ENCODE measurements at places on chromosomes 7 and 10.

DNA sequence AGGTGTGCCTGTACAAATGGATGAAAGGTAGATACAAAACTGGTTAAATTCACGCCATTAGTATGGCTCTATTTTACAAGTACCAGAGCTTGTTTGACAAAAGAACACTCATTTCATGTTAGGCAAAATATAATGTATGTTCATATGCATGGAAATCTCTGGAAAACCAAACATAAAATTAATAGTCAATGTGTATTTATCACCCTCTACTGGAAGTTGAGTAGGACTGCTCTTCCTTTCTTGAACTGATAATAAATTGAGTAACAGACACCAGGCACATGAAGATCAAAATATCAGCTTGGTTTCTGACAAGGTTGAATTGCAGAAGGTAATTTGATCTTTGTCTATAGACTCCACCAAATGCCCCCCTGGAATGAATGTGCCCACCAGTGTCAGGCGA is 19.8 kb upstream of the AKR1B1 start:
- DNase-seq, result no peak

- no peak for DNase-seq
Observed at GRCh38 chr10:98260350-98260749, 7.6 kb downstream of the LOXL4 start.

- DNase-seq, result no peak
Observed at GRCh38 chr10:73537709-73538108, 41.9 kb upstream of the PPP3CB start.

GRCh38 chr7:45099891-45100760 is 11.4 kb upstream of the NACAD start:
- DNase-seq, result no peak

DNA sequence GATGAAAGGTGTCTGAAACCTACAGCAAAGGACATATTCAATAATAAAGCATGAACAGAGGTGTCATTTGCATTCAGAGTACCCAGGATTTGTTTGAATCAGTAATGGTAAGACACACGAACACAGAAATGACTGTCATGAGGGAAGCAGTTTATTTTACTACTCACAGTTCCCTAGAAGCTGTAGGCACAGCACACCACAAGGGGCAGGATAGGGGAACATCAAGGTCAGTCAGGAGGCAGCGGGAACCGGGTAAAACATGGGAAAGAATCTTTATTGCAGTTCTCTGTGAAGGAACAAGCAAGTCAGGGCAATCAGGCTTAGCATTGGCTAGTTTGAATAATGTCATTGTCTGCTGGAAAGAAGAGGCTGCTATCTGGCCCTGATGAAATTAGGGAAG is 70.2 kb upstream of the PDSS1 start:
- no peak for DNase-seq

GRCh38 chr10:74056050-74056818 is 58.3 kb downstream of the VCL start:
- peak; percentile 25 for DNase-seq

DNA sequence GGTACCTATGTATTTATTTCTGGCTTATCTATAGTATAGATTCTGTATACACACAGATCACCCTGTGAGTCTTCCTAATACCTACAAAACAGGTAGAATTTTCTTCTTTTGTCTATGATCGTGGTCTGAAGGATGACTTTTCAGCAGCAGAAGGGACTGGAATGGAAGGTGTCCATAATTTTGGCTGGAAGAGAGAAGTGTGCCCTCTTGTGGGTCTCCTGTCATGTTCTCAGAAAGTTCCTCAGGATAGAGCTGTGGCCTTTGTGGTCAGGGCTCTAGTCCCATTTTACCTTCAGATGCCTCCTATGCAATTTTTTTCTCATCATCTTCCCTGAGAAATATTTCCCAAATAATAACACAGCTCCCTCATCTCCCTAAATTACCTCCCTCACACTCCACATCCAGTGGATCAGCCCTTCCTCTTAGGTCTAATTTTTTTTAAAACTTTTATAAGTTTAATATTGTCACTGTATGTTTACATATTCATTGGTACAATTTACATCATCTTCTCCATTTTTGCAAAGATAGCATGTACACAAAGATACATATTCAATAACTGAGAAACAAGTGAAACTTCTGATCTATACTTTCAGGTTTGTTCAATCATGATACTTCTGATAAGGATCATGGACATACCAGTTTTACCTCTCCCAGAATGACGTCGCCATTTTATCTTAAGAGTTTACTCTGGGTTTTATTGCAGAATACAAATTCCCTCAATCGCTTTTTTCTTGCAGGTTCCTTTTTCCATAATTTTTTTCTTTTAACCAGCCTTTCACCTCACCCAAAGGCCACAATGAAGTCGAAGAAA is 112.7 kb downstream of the REEP3 start:
- no peak for DNase-seq

GRCh38 chr7:149680331-149681025 is 92.9 kb downstream of the ZNF467 start:
- no peak for DNase-seq

DNA sequence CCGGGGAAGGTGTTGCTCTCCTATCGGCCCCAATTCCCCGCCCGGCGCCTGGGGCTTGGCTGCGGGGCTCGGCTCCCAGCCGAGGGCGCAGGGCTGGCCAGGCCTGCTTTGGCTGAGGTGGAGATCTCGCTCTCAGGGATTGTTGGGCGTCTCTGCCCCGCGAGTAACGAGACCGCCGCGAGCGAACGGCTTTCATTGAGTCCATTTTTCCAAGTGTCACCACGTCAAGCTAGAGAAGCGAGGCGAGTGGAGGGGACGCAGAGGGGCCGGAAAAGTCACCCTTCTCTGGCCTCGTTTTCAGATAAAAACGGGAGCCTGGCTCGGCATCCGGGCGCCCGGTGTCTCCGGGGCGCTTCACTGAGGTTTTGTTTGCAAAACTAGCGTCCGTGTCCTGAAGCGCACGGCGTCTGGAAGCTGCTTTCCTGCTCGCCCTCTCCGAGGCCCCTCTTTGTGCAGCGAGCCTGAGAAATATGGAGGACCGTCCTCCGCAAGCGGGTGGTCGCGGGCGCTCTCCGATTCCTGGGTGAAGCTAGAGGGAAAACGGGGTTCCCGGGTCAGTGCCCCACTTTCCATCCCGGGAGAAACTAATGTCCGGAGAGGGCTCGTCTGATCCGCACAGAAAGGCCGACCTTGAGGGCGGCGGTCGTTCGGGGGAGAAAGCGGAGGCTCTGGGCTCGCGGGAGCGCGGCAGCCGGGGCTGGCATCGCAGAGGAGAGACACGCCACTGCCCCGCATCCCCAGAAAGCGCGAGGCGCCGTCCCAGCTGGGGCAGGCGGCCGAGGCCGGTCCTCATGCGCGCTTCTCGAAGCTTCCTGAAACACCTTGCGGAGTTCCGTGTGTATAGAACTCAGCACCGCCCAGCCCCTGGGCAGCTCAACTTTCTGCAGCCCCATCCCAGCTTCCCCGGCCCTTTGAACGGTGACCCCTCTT is 3.5 kb upstream of the EN2 start:
- no peak for DNase-seq

GRCh38 chr10:58291538-58292174 is 22.7 kb downstream of the CISD1 start:
- DNase-seq, result peak; percentile 60

GRCh38 chr10:126272526-126272925 is 115.8 kb downstream of the ADAM12 start:
- DNase-seq, result no peak

- peak; percentile 35 for DNase-seq
Observed at GRCh38 chr10:48608279-48608681, 3.4 kb upstream of the ARHGAP22 start.

DNA sequence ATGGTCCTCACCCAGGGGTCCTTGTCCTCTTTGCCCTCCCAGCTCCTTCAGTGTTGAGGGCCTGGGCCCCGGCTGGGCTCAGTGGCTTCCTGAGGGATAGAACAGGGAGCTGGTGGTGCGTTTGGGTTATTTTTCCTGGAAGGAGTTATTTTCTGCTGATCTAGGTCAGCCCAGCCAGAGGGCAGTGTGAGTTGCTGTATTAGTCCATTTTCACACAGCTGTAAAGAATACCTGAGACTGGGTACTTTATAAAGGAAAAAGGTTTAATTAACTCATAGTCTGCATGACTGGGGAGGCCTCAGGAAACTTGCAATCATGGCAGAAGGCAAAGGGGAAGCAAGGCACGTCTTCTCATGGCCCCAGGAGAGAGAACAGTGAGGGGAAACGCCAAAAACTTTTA is 122.4 kb upstream of the PCBD1 start:
- DNase-seq, result no peak

DNA sequence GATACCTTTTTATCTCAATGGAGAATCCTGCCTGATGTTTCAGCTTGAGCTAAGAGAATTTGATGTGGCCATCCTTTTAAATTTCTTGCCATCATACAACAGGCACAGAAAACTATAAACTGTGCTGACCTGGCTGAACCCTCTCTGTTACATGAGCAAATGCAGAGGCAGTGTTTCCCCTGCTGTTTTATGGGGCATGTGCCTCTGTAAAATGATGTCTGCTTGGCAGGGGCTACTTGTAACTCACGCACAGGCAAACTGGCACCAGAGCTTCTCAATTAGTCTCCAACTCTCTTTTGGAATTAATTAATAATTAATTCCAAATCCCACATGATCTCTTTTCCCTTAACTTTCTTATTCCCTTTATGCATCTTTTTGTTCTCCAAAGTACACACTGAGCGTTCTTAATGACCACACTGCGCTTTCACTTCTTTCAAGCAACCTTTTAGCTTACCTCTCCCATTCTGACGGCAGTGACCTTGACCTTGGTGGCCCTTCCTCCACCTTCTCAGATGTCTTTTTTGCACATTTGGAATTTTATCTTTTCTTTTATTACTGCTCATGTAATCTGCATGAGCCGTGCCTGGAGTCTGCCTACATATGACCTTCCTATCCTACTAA is 334.0 kb downstream of the PLXNA4 start:
- no peak for DNase-seq

GRCh38 chr7:155660758-155661093 is 16.3 kb downstream of the RBM33 start:
- no peak for DNase-seq

GRCh38 chr10:78185693-78186055 is 152.0 kb downstream of the RPS24 start:
- DNase-seq, result no peak

GRCh38 chr7:12401538-12402364 is 1.9 kb downstream of the VWDE start:
- no peak for DNase-seq

- no peak for DNase-seq
Observed at GRCh38 chr10:30039988-30040387, 19.4 kb downstream of the JCAD start.

GRCh38 chr10:45302573-45302972 is 12.8 kb downstream of the OR13A1 start:
- DNase-seq, result no peak

DNA sequence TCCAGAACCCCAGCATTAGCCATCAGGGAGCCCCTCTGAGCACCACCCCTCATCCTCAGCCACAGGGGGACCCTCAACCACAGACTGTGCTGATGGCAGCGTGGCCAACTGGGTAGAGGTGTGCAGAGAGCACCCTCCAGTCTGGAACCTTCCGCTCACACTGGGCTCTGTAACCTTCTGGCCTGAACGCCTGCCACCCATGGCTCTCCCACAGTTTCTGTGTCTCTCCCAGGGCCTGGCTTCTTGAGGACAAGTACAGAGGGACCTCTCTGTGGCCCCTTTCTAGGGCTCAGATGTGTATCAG is 503.0 kb upstream of the MGMT start:
- DNase-seq, result no peak

DNA sequence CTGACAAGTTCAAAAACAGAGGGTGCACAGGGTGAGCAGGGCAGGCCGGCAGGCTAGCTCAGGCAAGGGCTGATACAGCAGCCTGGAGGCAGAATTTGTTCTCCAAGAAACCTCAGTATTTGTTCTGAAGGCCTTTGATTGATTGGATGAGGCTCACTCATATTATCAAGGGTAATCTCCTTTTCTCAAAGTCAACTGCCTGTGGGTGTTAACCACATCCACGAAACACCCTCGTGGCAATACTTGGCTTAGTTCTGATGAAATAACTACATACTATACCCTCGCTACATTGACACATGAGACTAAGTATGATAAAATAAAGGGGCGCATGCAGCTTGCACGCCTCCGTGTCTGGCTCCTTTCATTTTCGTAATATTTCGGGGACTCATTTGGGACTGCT is 4.4 kb upstream of the PPP2R2D start:
- DNase-seq, result peak; percentile 68

- no peak for DNase-seq
Observed at GRCh38 chr10:72044417-72045041, 43.8 kb downstream of the SPOCK2 start.

- DNase-seq, result no peak
Observed at GRCh38 chr7:77290425-77290824, 90.8 kb upstream of the FGL2 start.

DNA sequence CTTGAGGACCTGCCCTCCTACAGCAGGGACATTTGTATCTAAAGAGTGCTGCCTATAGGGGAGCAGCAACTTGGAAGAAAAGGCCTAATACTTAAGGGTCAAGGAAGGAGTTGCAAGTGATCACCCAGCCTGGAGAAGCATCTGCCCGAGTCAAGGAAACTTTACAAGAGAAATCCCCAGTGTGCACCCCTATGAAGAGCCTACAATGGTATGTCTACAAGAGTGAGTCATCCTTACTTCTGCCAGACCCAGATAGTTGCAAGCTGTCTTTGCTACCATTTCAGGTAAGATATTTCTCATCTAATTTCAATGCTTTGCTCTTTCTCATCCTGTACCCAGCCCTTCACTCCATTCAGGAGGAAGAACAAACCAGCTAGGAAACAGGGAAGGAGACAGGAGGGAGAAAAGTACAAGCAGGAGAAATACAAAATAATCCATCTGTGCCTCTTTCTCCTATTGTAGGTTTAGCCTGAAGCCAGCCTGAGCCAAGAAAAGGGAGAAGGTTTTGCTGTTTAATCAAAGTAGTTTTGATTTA is 34.4 kb upstream of the AGR3 start:
- DNase-seq, result no peak

- no peak for DNase-seq
Observed at GRCh38 chr10:33506391-33506790, 171.9 kb upstream of the NRP1 start.

DNA sequence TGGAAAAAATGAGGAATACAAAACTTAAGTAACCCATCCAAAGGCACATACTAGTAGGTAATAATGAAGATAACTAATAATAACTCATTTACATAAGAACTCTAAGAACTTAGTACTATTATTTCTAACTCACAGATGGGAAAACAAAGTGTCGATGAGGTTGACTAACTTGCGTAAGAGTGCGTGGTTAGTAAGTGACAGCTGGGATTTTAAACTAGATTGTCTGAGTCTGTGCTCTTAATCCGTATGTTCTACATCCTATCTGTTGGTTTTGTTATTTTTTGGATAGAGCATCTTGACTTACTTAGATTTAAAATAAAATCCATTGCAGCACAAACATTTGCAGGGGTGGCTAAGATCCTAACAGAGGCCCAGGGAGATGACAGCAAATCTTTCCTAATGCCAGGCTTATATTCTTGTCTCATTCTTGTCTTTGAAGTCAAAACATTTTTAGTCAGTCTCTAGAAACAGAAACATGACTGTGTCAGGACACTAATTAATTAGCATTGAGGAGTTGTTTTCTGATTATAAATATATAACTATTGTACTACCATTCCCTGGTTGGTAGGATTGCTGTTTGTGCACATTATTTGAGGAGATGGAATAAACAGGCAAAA is 11.7 kb downstream of the RPA3 start:
- DNase-seq, result no peak

GRCh38 chr7:2307690-2308107 is 6.5 kb downstream of the SNX8 start:
- no peak for DNase-seq

- no peak for DNase-seq
Observed at GRCh38 chr10:110822712-110823311, 48.9 kb upstream of the PDCD4 start.
